ENCODE measurements at places on chromosomes 1 and 21.

- no peak for DNase-seq
These were observed 44.1 kb downstream of the XCL2 start for GRCh38 chr1:168499688-168500049.

GRCh38 chr21:27582948-27583430 lies 616.1 kb upstream of the ADAMTS5 start:
- DNase-seq, result no peak

GRCh38 chr1:116489231-116489697 lies 81.6 kb downstream of the CD58 start:
- peak; percentile 39 for DNase-seq

- no peak for DNase-seq
These were observed 45.4 kb downstream of the PLEKHA6 start for GRCh38 chr1:204314171-204314892.

DNA sequence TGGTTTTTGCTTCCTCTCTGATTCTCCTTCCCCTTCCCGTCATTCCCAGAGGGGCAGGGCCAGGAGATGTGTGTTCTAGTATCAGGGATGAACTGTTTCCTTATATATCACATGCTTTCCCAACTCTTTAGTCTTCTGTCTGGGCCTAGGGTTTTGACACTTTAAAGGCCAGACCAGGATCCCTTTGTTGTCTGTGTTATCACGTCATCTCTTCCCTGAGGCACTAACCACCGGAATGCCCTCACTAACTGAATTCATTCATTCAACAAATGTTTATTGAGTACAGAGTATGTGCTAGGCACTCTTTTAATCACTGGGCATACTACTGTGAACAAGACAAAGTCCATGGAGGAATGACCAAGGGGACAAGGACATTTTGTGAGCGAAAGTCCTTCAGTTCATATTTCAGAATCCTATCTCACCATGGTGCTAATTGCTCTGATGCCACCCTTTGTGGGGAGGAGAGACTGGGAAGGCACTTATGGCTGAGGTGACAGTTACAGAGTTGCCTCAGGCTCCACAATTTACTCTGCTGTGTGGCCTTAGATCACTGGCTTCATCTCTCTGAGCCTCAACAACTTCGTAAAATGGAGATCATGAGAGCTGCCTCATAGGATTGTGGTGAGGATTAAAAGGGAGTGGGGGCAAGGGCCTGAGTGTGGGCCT lies 12.0 kb upstream of the ZNF362 start:
- DNase-seq, result no peak

GRCh38 chr1:205287767-205288559 lies 33.6 kb downstream of the NUAK2 start:
- peak; percentile 23 for DNase-seq

DNA sequence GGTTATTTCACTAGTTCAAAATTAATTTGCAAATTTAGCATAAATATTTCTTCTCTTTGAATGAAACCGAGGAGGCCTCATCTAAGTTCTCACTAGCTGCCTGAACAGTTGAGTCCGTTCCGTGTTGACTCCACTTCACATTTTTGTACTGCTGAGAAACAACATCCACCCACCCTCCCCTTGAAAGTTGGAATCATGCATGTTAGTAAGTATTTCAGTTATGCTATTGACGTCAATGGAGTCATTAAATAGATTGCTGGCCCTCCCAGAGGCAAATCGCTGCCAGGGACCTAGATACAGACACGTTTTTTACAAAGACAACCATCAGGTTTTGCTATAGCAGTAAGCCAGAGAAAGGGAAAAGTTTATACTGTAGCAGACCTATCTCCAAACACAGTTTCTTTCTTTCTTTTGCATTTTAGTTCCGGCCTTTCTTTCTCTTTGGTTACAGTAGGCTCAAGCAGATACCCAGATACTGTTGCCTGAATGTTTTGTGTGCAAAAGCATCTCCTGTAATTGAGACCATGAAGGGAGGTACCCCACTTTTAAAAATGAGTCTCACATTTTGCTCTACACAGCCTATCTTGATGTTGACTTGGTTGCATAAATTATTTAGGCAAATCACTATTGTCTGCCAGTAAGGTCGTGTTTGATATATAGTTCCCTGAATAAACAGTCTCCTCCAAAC lies 262.6 kb upstream of the SGIP1 start:
- DNase-seq, result peak; percentile 14

DNA sequence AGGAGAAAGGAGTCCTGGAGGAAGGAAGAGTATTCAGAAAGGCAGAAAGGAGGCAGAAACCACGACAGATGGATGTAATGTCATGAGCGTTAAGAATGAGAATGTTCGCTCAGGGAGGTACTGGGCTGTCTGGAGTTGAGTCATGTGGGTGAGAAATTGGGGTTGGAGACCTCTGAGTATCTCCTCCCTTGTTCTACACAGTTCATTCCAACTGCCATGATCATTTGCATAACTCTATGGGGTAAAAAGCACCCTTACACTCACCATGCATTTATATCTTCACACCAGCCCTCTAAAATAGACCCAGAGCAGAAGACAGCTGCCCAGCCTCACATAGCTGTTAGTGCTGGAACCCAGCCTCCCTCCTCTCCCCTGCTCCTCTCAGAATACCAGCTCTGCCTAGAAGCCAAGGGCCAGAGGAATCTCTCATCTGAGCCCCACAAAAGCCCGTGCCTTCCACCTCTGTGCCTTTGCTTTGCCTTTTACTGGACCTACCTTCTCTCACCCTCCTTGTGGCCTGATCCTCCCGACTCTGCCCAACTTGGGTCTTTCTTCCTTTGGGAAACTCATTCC lies 85.2 kb downstream of the BEND5 start:
- DNase-seq, result no peak

- no peak for DNase-seq
These were observed 534 bp downstream of the DNAJC28 start for GRCh38 chr21:33490991-33491372.

- DNase-seq, result no peak
These were observed 53.4 kb downstream of the GADD45A start for GRCh38 chr1:67738401-67738800.

DNA sequence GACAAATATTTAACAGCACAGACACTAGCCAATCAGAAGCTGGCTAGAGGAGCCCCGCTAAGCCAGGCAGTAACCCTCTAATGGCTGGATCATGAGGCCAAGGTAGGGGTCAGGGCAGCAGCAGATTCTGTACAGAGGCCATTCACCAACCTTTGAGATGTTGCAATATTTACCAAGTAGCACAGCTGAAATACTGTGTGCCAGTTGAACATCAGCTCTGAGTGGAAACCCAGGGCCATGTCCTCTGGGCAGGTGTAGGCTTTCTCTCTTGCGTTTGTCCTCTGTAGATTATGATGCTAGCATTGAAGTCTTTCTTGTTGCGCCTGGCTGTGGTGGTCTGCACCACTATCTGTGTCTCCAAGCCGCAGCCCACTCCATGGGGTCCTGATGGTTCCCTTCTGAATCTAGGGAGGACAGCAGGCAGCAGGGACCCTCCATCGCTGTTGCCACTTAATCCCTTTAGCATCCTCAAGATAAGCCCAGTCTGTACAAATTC lies 2.5 kb upstream of the COG2 start:
- DNase-seq, result no peak

DNA sequence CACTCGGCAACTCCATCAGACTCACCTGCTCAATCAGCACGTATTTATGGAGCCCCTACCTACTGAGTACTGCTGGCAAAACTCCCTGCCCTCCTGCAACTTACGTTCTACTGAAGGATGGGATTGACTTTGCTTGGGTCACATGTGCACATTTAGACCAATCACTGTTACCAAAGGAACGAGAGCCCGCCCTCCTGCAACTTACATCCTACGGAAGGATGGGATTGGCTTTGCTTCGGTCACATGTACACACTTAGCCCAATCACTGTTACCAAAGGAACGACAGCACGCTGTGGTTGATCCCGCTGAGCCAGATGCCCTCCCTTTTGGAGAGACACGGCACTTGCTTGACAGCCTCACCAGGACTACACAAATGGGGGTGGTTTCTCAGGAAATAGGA lies 46.0 kb downstream of the UBIAD1 start:
- DNase-seq, result no peak

- no peak for DNase-seq
These were observed 44.5 kb downstream of the MARK1 start for GRCh38 chr1:220572416-220572815.

DNA sequence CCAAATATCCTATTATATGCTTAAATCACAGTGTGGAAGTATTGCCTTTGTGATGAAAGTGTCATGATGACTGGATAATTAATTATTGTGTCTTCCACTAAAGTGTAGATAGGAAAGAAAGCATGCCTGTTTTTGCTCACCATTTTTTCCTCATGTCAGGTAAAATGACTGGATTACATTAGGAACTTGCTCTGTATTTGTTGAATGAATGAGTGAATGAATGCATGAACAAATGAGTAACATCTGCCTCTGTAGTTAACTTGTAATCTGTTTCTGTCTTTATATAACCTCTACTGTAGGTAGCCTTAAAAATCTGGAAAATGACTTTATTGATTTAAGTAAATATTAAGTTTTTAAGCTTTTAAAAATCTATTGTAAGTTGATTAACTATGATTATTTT lies 2.9 kb upstream of the PTPRC start:
- DNase-seq, result no peak

GRCh38 chr1:38727684-38728584 lies 131.6 kb downstream of the RRAGC start:
- DNase-seq, result peak; percentile 24

- no peak for DNase-seq
These were observed 26.5 kb upstream of the RPL11 start for GRCh38 chr1:23664837-23665795.

- no peak for DNase-seq
These were observed 46.2 kb upstream of the SPOCD1 start for GRCh38 chr1:31862071-31862470.

- DNase-seq, result no peak
These were observed 153.8 kb downstream of the ATG4C start for GRCh38 chr1:62937634-62938296.

DNA sequence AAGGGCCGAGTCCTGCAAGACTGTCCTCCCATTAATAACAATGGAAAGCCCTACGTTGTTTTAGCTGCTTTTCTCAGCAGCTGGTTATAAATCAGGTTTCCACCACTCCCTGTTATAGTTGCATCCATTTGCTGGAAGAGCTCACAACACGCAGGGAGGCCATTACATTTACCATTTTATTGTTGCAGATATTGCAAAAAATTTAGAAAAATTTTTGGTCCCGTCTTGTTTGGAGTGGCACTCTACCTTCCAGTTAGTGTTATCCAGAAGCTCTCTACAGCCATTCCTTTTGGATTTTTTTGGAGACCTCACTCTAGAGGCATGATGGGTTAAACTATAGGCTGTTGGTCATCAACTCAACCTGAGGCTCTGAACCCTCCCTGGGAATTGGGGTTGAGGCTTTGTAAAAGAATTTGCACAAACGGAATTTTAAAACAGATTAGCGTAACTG lies 1532.1 kb upstream of the TPTE start:
- no peak for DNase-seq

Measured in hippocampal formation (tissue), 2 donors.